ENCODE measurements at places on chromosomes 7 and 10.

GRCh38 chr10:35335133-35336083 is 901 bp upstream of the CCNY start:
- DNase-seq, result peak; percentile 43

GRCh38 chr10:80164596-80164995 is 32.1 kb downstream of the PLAC9 start:
- no peak for DNase-seq

GRCh38 chr7:27453702-27454405 is 208.8 kb downstream of the HIBADH start:
- DNase-seq, result no peak

GRCh38 chr10:68172324-68172723 is 59.6 kb downstream of the ATOH7 start:
- peak; percentile 75 for DNase-seq

DNA sequence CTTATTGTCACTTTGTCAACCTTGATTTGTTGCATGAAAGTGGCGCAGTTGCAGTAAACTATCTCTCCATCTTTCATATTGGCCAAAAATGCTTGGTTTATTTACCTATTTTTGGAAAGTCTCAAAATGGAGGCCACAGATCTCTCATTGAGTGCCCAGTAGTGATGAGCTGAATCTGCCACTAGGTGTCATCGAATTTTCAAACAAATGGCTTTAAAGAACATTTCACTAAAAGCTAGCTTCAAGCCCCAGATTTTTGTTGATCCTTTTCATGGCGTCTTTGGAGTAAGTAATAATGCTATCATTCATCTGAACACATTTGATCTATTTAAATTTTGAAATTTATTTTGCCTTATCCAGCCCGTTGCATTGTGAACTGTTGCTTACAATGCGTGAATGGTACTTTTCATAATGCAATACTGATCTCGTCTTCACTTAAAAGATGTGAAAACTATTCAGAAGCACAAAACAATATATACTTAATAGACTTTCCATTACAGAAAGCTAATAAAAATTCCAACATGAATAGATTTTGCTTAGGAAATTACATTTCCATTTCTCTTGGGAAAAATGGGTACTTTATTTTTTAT is 236.2 kb downstream of the DNAJB9 start:
- DNase-seq, result peak; percentile 17

DNA sequence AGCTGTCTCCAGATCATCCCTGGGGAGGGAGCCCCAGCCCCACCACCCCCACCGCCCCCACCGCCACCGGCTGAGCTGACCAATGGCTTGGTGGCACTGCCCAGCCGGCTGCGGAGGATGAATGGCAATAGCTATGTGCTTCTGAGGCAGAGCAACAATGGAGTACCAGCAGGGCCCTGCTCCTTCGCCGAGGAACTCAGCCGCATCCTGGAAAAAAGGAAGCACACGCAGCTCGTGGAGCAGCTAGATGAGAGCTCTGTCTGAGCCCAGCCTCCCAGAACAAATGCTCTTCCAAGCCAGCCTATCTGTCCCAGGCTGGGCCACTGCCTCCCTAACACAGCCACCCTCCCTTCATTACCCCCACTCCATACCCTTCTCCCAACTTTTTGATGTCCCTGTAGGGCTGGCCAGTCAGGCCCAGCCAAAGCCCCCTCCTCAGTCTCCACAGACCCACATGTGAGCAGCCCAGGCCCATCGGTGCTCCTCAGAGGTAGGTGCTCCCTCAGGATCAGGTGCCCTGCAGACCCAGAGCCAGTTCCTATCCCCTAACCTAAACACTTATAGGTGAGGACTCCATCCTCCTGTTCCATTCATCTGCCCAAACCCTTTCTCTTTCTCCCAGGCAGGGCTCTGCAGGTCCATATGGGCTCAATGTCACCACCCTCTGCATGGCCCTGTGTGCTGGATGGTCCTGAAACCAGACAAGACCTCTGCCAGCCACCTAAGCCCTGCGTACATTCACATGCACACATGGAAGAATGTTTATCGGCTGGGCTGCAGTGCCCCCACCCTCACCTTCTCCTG is 3.2 kb downstream of the MRPL43 start:
- DNase-seq, result no peak

GRCh38 chr10:99522470-99523250 is 10.1 kb upstream of the NKX2-3 start:
- no peak for DNase-seq

DNA sequence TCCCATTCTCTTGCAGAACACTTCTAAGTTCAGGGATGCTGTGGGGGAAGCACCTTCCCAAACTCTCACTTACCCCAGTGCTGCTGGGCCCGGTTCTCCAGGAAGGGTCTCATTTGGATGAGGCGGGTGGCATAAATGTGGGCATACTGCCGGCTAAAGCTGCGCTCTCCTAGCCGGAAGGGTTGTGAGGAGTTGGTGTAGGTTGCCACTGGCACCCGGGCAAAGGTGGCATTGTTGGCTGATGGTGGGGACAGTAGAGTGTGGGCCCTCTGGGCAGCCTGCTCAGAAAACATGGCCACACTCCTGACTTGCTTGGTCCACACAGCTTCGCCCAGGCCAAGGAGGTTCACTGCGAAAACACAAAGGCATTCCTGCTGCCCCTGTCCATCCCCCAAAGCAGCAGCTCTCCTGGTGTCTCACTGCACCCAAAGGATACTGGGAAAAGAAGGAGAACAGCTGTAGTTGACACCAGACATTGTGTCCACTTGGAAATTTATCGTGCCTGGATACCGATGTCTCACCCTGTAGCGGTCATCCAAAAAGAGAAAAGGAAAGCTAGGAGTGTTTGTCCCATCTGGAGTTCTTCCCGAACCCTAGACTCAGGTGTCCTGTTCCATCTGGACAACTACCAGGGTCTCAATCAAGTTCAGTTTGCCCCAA is 1.5 kb downstream of the POLD2 start:
- no peak for DNase-seq

GRCh38 chr10:85448716-85449115 is 917.9 kb downstream of the GRID1 start:
- no peak for DNase-seq

DNA sequence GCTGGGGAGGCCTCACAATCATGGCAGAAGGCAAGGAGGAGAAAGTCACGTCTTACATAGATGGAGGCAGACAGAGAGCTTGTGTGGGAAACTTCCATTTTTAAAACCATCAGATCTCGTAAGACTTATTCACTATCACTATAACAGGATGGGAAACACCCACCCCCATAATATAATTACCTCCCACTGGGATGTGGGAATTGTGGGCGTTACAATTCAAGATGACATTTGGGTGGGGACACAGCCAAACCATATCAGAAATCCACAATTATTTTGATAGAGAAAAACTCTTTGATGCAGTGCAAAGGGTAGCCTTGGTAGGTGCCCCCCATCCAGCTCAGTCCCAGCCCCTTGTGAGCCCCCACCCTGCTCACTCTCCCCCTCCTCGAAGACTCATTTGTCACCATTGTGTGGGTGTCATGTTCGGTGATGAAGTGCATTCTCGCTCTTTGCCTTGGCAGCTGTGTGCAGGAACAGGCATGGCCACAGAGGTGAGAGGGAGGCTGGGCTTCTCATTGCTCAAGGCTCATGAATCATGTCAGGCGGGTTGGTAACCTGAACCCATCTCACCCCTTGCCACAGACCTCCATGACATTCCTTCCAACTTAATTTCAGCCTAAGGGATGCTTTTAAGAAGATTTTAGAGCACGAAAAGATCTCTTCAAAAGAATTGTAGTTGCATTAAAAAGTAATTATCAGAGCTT is 75.9 kb downstream of the BUB3 start:
- DNase-seq, result no peak

DNA sequence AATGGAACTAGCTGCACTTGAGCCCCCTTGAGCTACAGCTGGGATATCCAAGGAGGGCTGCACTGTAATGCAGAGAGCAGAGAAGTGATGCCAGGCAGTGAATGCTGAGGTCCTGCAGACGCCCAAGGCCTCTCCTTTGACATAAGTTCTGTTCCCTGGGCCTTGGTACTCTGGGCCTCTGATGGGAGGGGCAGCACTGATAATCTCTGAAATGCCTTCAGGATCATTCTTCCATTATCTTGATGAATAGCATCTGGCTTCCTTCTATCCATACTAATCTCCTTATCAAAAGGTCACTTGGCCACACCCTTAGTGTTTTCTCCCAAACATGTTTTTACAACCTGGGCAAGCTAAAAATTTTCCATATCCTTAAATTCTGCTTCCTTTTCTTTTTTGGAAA is 6.9 kb downstream of the GRB10 start:
- no peak for DNase-seq

DNA sequence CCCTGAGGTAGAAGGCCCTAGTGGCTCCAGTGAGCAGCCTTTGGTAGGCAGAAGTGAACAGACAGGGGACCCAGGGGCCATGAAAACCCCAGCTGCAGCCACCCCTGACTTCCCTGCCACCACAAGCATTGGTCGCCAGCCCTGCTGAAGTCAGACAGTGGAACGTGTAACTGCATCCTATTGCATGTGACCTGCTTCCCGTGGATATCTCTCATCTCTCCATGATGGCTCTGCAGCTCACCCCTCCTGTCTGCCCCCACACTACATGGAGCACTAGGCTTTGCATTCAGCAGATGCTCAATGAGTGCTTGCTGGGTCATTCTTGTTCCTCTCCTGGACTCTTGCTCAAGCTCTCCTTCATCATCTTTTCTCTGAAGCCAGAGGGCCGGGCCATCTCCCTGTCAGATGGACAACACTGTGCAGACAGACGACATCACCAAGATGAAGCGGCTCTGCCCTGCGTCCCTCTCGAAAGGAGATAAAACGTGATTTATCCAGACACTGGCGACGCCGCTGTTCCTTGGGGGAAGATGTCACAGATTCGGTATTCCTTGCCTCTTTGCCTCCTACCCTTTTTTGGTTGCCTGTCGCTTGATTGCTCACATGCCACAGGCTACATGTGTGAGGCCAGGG is 117.5 kb downstream of the SH3PXD2A start:
- DNase-seq, result no peak

- DNase-seq, result no peak
These were observed 29.8 kb upstream of the WAC start for GRCh38 chr10:28503114-28503513.

- DNase-seq, result no peak
These were observed 24.4 kb downstream of the C10orf90 start for GRCh38 chr10:126646110-126646509.

- no peak for DNase-seq
These were observed 422.2 kb upstream of the ANKRD30A start for GRCh38 chr10:36703179-36703578.

DNA sequence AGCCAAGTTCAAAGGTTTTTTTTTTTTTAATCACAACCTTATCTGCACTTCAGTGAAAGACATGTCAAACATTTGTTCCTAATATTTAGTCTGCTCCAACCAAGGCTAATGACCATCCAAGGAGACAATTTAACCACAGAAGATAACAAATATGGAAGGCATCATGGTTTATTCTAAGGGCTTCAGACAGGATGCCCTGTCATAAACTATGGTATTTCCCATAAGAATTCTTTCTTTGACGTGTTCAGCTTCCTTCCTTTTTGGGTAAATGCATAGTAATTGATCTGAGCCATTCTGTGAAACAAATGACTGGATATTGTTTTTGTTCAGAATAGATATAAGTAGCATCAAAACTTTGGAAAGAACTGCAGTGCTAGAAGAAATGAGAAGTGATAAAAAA is 326.5 kb upstream of the AOAH start:
- DNase-seq, result no peak

GRCh38 chr10:21496343-21497176 is 28.9 kb downstream of the SKIDA1 start:
- DNase-seq, result no peak

DNA sequence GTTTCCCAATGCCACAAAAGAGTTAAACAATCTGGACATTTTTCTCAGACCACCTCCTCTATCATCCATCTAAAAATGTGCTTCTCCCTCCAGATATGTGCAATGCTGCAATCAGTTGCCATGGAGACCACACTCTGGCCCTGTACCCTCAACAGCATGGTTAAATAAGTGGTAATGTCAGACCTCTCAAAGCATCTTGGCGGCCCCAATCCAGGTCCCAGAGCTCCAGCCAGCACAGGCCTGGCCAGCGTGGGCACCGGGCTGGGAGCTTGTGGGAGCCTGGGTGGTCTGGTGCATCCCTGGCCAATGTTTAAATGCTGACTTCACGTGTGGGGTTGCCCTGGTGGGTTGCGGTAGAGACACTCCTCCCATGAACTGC is 362.9 kb upstream of the ZNF32 start:
- no peak for DNase-seq

GRCh38 chr7:22695476-22696132 is 31.4 kb upstream of the IL6 start:
- no peak for DNase-seq
